ENCODE measurements at places on chromosomes 7 and 10.

- DNase-seq: no peak
These were observed 118.5 kb upstream of the TMEM106B start for GRCh38 chr7:12092499-12093130.

GRCh38 chr7:78121888-78122287 is 323.3 kb downstream of the PHTF2 start:
- DNase-seq: no peak

- no peak for DNase-seq
These were observed 23.2 kb upstream of the MKI67 start for GRCh38 chr10:128149267-128150014.

GRCh38 chr10:49090696-49091380 is 24.5 kb downstream of the VSTM4 start:
- DNase-seq: no peak

- no peak for DNase-seq
These were observed 29.5 kb upstream of the HSPB1 start for GRCh38 chr7:76272851-76273497.

- no peak for DNase-seq
These were observed 48.8 kb upstream of the PSAP start for GRCh38 chr10:71899665-71900412.

DNA sequence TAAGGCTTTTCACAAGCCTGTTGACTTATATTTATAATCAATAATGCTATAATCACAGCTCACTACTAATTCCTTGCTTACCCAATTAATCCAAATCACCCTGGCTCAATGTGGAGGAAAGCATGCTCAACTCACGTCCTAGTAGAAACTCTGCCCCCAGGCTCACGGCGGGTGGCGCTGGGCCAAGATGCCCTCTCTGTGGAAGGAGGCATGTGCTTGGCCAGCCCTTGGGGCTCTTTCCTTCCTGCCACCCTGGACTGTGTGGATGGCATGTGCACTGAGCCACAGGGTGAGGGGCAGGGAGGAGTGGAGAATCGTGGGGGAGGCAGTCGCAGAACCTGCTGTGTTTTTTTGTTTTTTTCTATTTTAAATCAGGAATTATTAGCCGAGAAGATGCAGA is 96.2 kb downstream of the SH2D4B start:
- no peak for DNase-seq

DNA sequence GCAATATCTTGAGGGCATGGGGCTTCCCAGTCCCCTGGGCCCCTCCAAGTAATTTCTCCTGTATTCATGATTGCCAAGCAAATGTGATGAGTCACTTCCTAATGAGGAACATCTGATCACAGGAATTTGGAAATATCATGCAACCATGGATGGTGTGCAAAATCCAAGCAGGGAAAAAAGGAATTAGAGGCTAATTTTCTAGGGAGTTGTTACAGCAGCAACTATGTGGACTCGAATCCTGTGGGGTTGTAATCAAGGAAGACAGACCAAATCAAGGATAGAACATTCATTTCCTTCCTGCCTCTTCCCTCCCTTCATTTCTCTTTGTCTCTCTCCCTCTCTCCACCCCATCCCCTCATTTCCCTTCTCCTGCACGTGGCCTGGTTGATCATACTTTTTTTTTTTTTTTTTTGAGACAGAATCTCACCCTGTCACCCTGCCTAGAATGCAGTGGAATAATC is 23.9 kb upstream of the AGFG2 start:
- DNase-seq: no peak

DNA sequence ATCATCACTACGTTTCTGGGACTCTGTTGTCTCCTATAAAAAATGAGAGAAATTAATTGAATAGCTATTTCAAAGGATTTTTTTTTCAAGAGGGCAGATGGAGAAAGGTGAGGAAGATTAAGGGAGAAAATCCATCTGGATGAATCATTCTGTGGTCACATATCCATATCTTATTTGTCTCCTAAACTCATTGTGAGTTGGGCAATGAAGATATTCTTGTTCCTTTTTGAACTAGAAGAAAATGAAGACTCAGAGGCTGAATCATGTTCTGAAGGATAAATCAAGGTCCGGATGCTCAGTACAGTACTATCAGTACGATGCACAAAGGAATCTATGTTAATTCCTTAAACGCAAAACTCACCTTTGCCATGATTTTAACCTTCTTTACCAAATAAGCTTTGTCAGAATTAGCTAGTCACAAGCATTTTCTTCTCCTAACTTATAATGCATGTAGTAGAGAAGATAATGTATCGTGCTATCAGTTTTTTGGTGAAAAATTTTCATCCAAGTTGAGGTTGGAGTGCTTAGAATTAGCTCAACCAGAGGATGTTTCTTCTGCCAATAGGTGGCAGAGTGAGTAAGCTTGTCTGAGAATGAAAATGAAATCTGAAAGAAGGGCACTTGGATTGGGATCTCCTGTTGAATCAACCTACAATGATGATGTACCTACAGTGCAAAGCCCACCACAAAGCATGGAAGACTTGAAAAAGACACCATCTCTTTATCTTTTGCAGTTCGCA is 446.9 kb downstream of the KIF20B start:
- DNase-seq: no peak

DNA sequence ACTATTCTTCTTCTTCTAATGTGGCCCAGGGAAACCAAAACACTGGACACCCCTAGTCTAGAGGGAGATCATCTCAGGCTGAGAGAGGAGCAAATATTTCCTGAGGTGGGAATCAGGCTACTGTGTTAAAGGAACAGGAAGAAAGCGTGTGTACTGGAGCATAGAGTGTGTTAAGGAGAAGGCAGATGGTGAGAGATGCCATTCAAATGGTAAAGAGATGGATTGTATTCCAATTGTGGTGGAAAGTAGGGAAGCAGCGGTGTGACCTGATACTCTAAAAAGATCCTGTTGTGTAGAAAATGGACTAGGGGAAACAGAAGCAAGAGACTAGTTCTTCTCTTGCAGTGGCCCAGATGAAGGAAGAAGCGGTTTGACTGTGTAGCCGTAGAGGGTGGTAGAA is 31.2 kb downstream of the RAB18 start:
- no peak for DNase-seq

DNA sequence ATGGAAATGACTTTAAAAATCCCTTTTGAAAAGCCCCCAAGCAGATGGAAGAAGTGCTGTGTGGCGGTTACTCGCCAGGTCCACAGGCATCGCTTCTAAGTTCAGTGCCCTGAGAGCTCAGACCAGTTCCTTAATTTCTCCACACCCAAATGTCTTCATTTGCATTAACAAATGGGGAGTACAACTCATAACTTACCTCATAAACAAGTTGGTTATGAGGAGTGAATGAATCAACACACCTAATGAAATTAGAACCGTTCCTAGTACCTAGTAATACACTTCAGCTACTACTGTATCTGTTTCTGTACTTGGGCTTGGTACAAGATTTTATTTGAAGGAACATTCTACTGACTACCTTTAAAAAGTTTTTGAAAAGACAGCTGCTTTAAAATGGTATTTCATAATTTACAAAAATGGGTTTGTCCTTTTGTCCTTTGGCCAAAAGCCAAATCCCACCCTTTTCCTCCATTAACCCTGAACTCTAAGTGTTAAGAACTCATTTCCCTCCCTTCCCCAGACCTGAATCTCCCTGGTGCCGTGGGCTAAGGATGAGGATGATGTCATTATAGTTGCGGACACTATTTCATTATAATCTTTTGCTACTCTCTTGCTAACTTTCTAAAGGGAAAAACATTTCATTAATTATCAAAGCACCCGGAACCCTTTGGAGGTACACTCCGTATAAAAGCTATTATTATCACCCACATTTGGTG is 221.5 kb upstream of the CELF2 start:
- DNase-seq: no peak

- no peak for DNase-seq
These were observed 236.1 kb downstream of the RNLS start for GRCh38 chr10:88347022-88347421.

GRCh38 chr10:93073539-93074146 is at the start of gene CYP26A1:
TSS of gene CYP26A1 (plus strand) at chr10:93073893. CDS start at chr10:93073935, 42 bp downstream.
- no peak for DNase-seq

DNA sequence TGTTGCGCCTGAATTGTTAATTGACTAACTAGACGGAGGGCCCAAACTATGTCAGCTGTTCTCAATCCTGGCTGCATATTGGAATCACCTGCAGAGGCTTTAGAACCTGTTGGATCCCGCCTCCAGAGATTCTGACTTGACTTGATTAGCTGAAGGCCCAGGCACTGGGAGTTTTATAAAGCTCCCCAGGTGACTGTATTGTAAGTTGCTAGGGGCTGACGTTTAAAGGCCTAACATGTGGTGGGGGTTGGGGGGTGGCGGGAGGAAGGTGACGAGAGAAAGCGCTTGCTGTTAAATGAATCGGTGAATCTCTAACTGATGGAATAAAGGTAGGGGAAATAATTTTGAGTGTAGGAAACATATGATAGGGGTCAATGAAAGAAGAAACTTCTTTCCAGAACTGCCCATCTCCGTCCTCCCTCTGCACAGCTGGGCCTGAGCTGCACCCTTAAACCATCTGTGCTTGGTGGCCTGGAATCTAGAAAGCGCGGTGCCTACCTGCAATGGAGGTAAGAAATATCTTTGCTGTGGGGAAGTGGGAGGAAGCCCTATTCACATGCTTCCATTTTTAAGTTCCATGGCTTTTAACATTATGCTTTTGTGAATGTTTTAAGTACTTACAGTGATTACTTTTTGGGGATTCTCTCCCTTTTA is 225.0 kb upstream of the FAM3C start:
- DNase-seq: no peak

- DNase-seq: no peak
These were observed 68.2 kb upstream of the AGK start for GRCh38 chr7:141483044-141483443.

GRCh38 chr10:76928565-76928964 is 709.0 kb downstream of the KCNMA1 start:
- no peak for DNase-seq

GRCh38 chr10:44619975-44620374 is 235.1 kb upstream of the CXCL12 start:
- DNase-seq: no peak

DNA sequence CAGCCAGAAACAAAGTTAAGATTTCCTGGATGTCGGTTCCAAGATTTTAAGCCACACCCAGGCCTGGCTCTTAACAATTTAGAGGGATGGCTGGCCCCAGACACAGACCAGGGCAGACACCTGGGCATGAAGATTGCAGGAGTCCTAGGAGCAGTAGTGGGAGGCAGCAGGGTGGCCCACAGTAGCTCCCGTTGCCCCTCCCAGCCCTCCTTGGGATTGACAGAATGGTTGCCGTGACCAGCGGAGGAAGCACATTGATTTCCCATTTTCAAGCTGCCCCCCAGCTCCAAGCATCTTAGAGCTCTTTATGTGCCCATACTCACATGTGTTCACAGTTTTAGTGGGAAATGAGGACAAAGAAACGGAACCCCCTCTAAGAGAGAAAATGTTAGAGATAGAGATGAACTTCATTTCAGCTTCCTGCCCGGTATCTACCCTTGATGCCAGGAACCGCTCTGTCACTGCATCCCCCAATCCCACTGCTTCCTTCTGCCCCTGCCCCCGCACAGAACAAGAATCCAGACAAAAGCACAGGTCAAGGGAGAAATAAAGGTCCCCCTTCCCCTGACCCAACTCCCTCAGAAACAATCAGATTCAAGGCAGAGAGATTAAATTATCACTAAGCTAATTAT is 101.1 kb downstream of the PLXNA4 start:
- no peak for DNase-seq

DNA sequence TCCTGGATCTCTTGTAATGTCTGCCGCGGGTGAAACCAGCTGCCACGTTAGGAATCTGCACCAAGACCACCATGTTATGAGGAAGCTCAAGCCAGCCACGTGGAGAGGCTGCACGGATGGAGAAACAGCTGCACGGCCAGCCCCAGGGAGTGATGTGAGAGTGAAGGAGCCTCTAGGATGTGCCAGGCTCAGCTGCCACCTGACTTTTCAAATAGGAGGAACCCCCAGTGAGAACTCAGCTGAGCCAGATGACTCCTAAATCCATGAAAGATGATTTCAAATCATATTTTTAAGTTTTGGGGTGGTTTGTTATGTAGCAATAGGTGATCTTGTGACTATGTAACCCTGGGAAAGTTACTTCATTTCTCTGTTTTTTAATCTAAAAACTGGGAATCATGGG is 71.7 kb downstream of the PRKAG2 start:
- DNase-seq: no peak

DNA sequence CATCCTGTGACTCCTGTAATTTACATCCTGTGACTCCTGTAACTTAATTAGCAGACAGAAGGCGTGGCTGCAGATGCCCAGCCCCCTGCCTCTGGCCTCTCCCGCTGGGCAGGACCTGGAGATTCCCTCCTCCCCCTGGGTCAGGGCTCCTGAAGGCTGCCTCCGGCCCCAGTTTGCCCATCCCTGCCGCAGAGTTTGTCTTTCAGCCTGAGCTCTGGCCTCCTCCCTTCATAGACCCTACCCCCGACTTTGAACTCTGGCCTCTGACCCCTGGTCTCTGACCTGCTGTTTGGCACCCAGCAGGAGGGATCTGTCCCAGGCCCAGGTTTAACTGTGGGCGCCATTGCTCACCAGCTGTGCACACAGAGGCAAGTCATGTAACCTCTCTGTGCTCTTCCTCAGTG is 45.6 kb downstream of the ELFN1 start:
- DNase-seq: no peak

DNA sequence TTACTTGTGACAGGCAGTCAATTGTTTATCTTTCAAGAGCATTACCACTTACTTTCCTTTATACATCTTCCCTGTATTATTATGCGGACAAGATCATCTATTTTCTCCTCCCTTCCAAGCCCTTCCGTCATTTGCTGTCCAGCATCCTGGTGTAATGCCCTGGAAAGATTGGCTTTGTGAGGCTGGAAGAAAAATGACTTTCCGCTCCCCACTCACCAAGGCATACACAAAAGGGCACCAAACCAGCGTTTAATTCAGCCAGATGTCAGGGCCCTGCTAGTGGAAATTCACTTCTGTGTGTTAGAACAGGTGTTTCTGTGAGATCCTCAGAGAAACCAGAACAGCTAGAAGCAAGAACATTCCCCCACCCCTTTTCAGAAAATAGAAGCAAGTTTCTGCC is 128.1 kb upstream of the NANOS1 start:
- DNase-seq: no peak

- DNase-seq: no peak
These were observed 16.2 kb upstream of the SPOCK2 start for GRCh38 chr10:72104472-72105097.

- no peak for DNase-seq
These were observed 162.1 kb downstream of the DIP2C start for GRCh38 chr10:527416-527815.

- no peak for DNase-seq
These were observed 57.8 kb downstream of the STK17A start for GRCh38 chr7:43640679-43641078.

DNA sequence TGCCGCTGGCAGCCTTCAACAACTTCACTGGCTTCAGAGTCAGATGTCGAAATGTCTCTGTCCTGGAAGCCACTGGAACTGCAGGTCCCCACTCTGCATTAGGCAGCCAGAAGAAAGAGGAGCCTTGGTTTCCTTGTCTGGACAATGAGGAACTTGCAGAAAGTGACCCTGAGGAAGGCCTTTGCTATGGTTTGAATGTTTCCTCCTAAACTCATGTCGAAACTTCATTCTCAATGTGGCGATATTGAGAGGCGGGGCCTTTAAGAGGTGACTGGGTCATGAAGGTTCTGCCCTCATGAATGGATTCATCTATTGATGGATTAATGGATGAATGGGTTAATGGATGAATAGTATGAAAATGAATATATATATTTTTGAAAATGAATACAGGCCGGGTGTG is 61.6 kb upstream of the GPR26 start:
- DNase-seq: no peak

- no peak for DNase-seq
These were observed 151.1 kb upstream of the CACNA2D1 start for GRCh38 chr7:82594665-82595064.

Data from substantia nigra (tissue), 51 donors.